T-helper 9 cell (primary cell): ENCODE measurements at places on chromosomes 3 and 15.

DNA sequence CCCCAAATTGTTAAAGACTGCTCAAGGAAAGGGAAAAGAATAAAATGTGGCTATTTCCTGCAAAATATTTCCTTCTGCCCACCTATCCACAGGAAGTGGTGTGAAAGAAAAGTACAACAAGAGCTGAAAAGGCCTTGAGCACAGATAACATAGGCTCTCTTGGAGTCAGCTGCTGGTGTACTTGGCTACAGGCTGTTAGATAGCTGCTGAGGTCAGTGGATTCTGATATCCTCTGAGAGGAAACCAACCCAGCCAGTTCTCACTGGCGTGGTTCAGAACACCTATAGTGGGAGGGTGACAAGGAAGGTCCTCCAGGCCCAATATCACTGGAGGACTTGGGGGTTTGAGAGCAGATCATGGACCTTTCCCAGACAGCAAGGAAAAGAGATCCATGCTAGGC is 124.4 kb upstream of the GAP43 start:
- DNase-seq: no peak

- no peak for DNase-seq
Observed at GRCh38 chr3:134693226-134693625, 42.4 kb upstream of the KY start.

GRCh38 chr3:24923570-24923969 is 428.9 kb upstream of the THRB start:
- no peak for DNase-seq

DNA sequence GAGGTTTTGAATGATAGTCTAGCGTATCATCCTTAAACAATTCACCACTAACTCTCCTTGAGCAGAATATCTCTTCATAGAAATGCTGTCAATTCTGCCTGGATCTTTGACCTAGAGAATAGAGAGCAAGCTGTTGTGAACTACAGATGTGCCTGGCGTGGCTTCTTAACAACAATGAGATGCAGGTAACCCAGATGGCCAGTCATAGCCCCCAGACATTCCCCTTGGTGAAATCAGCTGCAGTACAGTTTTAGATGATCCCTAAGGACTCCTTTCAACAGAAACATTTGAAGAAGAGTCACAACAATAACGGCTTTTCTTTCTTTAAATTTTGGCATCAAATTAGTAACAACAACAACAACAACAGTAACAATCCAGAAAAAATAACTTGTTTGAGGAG is 1041.3 kb downstream of the ROBO1 start:
- DNase-seq: no peak

DNA sequence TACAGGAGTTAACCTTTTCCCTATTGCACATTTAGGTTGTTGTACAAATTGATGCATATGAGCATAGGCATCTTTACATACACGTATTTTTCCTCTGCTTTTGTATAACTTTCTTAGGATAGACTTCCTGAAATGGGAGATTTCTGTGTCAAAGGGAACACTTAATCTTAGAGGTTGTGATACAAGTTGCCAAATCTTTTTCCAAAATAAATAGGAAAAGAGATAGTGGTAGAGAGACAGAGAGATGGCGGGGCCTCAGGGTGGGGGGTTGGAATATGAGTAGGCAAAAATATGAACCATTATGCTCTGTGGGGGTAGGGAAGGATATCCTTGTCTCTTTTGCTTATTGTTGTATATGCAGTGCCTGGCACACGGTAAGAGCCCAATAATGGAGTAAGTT is 70.7 kb upstream of the UBE2E1 start:
- DNase-seq: no peak

GRCh38 chr3:49513494-49514124 is 40.7 kb upstream of the BSN start:
- DNase-seq: no peak

- no peak for DNase-seq
Observed at GRCh38 chr15:51585986-51586385, 36.6 kb downstream of the DMXL2 start.

- no peak for DNase-seq
Observed at GRCh38 chr15:83843471-83843871, 189.5 kb downstream of the ADAMTSL3 start.

DNA sequence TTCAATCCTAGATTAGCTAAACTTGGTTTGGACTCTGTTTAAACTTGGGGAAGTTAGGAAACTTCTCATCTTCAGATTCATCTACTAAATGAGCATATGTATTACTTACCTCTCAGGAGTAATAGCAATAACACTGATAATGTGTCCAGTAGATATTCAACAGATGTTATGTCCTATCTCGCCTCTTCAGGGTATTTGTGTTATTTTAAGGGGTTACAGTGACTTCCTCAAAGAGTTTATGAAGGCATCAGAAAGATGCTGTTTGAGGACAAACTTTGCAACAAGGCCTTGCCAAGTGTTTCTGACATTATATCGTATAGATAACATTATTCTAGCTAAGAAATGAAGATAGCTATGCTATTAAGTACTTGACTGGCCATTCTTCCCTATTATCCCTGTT is 522.3 kb downstream of the IGSF11 start:
- DNase-seq: no peak

GRCh38 chr3:132183811-132184210 is 133.4 kb upstream of the ACP3 start:
- DNase-seq: no peak

DNA sequence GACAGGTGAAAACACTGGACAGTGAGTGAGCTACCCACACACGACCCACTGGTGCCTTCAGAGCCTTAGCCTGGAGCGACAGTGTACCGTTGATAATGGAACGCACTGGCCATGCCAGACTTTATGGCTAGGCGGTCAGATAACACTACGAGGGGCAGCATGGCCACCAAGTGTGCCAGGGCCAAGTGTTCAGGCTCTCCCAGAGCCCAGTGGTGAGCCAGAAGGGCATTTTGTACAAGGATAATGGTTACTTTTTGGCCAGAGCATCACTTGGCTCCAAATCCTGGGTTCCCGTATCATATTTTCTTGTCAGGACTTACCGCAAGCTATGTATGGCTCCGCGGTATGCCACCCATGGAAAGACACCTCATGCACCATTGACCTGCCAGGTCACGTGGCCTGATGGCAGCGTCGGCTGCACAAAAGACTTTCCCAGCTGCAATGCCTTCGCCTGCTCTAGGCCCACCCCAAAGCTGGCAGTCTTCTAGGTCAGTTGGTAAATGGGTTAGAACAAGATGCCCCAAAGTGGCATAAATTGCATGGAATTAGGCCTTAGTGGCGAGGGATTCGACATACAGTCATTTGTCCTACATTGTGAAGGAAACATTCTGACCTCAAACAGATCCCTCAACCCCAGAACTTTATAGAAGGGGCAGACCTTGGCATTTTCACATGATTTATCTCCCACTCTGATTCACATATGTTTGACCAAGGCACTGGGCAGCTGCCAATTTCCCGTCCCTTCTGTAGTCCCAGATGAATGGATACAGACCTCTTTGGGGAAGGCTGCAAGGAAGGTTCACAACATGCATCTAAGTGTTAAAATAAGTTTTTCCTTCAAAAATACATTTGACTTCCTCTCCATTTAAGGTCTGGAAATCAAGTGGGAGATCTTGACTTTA is 12.2 kb upstream of the SLC28A1 start:
- no peak for DNase-seq

- no peak for DNase-seq
Observed at GRCh38 chr3:55160241-55160983, 232.6 kb upstream of the LRTM1 start.

- DNase-seq: no peak
Observed at GRCh38 chr15:96360581-96361308, 30.2 kb downstream of the NR2F2 start.

- DNase-seq: no peak
Observed at GRCh38 chr15:70054884-70055387, 42.8 kb downstream of the TLE3 start.

- DNase-seq: no peak
Observed at GRCh38 chr3:135041601-135042000, 246.5 kb downstream of the EPHB1 start.

DNA sequence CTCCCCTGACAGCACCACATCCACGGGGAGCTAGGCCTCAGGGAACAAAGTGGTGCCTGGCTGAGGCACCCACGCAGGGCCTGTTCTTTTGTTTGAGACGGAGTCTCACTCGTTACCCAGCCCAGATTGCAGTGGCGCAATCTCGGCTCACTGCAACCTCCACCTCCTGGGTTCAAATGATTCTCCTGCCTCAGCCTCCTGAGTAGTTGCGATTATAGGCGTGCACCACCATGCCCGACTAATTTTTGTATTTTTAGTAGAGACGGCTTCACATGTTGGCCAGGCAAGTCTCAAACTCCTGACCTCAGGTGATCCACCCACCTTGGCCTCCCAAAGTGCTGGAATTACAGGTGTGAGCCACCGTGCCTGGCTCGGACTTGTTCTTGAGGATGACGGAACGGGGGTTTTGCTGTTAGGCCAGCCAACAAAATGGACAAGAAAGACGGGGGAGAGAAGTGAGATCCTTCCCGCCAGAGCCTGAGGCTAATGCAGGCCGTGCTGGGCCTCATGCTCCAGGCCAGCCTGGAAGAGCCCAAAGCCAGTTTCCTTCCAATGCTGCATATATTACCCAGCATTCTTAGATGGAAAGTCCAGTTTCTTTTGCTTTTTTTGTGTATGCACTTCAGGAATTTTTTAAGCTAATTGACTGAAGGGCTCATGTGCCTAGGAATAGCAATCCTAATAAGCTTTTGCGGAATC is 28.1 kb upstream of the FURIN start:
- no peak for DNase-seq

DNA sequence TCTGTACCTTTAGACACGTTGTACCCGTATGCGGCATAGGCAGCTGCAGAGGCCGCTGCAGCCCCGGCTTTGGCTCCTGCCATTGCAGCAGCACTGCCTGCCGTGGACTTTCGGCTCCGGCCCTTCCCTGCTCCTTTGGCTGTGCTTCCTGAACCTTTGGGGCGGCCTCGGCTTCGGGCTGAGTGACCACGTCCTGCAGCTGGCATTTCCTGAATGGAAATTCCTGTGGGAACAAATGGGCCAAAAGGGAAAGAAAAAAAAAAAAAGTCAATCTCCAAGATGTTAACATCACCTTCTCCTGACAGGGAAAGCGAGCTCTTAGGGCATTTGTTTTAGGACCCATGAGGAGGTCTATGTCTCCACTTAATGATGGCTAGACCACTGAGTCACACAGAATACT is 29.6 kb downstream of the CHAC1 start:
- DNase-seq: no peak

DNA sequence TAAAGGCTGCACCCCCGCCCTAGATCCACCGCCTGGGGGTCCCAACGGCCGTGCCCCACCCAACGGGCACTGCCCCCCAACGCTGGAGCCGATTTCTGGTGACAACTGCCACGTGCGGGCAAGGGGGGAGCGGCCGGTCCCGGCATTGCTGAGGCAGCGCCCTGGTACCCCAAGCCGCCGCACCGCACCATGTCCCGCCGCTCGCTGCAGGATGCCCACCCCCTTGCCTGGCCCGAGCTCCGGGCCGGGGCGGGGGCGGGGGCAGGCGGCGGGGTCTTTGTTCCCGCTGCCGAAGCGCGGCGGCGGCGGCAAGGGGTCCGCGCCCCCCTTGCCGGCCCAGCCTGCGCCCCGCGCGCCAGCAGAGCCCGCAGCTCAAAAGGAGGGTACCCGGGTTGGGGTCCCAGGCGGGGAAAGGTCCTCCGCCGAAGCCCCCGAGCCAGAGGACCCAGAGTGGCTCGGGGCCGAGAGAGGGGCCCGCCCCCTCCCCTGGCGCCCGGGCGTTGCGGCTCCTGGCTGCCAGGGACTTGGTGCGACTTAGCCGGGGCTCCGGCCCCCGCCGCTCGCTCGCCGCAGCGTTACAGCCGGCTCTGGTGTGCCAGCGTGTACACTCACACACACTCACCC is 678 bp downstream of the SEMA7A start:
- no peak for DNase-seq

- no peak for DNase-seq
Observed at GRCh38 chr3:30730967-30731366, 124.6 kb downstream of the TGFBR2 start.
